Activated naive CD8-positive, alpha-beta T cell treated with anti-CD3 and anti-CD28 coated beads, Interleukin-2, amount 50 U/mL, for 24 hours (primary cell): ENCODE measurements at places on chromosomes 5 and 9.

DNA sequence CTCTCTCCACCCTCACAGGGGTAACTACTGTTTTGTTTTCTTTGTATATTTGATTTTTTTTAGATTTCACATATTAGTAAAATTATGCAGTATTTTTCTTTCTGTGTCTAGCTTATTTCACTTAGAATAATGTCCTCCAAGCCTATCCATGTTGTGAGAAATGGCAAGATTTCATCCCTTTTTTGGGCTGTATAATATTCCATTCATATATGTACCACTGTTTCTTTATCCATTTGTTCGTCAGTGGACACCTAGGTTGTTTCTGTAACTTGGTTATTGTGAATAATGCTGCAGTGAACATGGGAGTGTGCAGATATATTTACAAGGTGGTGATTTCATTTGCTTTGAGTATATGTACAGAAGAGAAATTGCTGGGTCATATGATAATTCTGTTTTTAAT is 144.0 kb upstream of the CHD1 start:
- no peak for DNase-seq

DNA sequence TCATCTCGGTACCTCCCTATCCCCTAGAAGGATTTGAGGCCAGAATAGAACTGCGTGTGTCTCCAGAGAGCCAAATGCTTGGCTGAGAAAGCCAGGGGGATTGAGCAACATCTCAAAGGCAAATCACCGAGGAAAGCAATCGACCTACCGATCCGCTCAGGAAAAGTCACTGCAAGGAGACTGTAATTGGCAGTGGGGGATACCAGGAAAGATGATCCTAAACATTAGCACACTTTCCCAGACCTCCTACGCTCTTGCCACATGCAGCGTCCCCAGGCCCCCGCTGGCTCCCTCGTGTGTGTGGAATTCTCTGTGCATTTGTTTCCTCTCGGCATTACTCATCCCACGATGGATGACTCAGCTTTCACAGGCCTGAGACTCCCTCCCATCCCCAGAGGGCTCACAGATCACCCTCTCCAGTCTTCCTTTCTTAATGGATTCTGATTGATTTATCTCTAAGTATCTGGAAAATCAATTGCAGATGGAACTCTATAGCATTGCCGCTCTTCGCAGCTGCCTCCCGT is 82.2 kb upstream of the ICE1 start:
- no peak for DNase-seq

- no peak for DNase-seq
Measured at GRCh38 chr9:136088481-136088938, 6.6 kb downstream of the NACC2 start.

DNA sequence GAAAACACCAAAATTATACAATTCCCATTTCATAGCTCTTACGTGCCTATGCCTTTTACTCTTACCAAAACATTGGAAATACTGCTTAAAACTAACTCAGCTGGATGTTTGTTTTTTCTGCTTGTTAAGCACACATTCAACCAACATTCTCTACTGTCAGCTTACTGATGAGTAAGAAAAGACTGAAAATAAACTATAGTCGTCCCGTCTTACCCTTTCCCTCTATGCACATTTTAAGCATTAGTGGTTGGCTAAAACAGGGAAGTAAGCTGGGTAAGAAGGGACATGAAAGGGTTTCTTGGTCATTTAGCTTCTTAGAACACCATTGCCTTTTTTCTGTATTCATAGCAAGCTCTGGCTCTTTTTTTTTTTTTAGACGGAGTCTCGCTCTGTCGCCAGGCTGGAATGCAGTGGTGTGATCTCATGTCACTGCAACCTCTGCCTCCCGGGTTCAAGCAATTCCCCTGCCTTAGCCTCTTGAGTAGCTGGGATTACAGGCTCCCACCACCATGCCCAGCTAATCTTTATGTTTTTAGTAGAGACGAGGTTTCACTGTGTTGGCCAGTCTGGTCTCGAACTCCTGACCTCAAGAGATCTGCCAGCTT is 232.1 kb upstream of the PCSK5 start:
- no peak for DNase-seq

GRCh38 chr5:107809201-107810034 is 138.7 kb upstream of the EFNA5 start:
- DNase-seq, result no peak

GRCh38 chr9:38182321-38182720 is 113.3 kb upstream of the SHB start:
- DNase-seq, result no peak
